NCI-H1436 (cell line): ENCODE measurements at places on chromosomes 5 and 9.

- DNase-seq = no peak
Measured at GRCh38 chr9:27085456-27085855, 23.6 kb upstream of the TEK start.

DNA sequence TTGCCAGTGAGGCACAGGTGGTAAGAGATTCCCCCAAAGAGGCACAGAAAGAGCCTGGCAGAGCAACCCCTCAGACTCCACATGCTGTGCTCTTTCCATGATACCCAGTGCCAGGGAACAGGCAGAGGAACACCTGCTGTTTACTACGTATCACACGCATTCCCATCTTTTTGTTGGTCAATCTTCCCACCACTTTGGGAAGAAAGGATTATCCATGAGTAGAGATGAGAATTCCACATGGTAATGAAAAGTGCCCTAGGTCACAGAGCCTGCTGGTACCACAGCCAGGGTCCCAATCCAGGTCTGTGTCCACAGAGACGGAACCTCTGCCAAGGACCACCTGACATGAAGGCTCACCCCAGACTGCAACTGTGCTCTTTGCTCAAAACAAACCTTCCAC, 86.6 kb downstream of the LHFPL2 start:
- DNase-seq = no peak

DNA sequence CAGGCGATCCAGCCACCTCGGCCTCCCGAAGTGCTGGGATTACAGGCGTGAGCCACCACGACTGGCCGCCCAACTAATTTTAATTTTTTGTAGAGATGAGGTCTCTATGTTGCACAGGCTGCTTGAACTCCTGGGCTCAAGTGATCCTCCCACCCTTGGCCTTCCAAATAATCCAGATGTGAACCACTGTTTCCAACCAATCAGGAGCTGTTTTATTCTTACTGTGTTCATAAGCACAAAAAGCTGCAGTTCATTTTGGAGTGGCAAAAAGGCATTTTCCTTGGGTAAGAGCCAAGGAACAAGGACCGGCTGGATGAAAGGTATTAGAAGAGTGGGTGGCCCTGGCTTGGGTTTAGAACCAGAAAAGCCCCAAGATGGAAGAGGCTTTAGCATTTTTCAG, 5.2 kb upstream of the SLC27A4 start:
- no peak for DNase-seq

GRCh38 chr9:132901858-132902831, 23.4 kb downstream of the SPACA9 start:
- DNase-seq = peak; percentile 44

- DNase-seq = no peak
Measured at GRCh38 chr9:5820425-5820824, 12.5 kb downstream of the ERMP1 start.

DNA sequence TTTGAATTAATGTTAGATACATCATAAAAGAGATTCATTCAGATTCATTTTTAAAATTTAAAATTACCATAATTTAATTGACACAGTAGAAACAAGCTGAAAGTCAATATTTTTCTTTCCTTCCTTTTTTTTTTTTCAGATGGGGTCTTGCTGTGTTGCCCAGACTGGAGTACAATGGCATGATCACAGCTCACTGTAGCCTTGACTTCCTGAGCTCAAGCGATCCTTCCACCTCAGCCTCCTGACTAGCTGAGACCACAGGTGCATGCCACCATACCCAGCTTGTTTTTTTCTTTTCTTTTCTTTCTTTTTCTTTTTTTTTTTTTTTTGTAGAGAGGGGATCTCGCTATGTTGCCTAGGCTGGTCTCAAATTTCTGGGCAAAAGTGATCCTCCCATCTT, 131.6 kb upstream of the TBCA start:
- DNase-seq = no peak

GRCh38 chr5:135476615-135477581, 24.7 kb upstream of the TIFAB start:
- DNase-seq = no peak

DNA sequence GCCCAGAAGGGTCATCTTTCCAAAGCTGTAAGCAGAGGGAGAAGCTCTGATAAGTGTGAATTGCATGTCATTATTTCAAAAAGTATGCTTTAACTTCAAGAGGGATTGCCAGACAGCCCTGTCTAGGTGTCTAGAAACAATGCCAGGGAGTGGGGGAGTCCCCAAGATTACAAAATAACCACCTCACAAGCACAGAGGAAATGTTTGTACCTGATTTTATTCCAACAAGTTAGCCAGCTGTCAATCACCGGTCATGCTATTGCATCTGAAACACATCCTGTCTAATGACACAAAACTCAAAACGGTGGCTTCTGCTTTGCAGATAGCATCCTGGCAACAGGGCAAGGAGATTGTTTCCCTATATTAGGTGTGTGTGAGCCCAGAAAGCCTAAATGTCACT, 154.2 kb upstream of the WWC1 start:
- DNase-seq = no peak

GRCh38 chr5:81820318-81820636, 69.4 kb upstream of the SSBP2 start:
- DNase-seq = no peak

DNA sequence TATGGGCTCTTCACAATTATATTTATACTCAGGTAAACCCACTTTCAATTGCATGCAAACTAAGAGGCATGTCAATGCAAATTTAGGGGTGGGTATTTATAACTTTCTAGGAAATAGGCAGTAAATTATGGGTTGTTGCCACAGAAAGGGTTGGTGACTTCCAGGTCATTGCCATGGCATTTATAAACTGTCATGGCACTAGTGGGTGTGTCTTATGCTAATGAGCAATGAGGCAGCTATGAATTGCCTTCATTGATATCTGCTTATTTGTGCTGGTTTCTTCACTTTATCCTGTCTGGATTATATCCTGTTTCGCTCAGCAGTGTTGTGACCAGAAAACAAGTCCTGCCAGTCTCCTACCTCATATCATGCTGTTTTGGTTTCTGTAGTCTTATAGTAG, 597.3 kb upstream of the DAB2 start:
- no peak for DNase-seq

GRCh38 chr5:61670941-61671340, 338.9 kb downstream of the ZSWIM6 start:
- DNase-seq = peak; percentile 63

DNA sequence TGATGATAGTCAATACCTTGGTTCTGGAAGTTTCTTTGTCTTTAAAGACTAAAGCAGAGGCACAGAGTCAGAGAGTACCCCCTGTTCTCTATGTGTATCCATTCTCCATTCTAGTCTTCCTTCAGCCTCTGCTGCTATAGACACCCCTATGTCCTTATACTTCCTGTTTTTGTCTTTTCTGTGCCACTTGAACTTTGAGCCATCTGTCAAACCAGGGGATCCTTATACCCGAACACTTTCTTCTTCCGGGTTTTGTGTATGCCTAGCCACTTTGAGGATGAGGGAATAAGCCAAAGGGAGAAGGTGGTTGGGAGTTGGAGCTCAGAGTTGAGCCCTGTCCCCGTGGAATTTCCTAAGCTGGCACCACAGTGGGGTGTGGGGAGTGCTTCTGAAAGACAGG, 61.1 kb upstream of the IL6ST start:
- DNase-seq = no peak

- DNase-seq = no peak
Measured at GRCh38 chr5:175681045-175681967, 23.4 kb downstream of the HRH2 start.

- no peak for DNase-seq
Measured at GRCh38 chr5:179816401-179816795, 4.3 kb upstream of the SQSTM1 start.

DNA sequence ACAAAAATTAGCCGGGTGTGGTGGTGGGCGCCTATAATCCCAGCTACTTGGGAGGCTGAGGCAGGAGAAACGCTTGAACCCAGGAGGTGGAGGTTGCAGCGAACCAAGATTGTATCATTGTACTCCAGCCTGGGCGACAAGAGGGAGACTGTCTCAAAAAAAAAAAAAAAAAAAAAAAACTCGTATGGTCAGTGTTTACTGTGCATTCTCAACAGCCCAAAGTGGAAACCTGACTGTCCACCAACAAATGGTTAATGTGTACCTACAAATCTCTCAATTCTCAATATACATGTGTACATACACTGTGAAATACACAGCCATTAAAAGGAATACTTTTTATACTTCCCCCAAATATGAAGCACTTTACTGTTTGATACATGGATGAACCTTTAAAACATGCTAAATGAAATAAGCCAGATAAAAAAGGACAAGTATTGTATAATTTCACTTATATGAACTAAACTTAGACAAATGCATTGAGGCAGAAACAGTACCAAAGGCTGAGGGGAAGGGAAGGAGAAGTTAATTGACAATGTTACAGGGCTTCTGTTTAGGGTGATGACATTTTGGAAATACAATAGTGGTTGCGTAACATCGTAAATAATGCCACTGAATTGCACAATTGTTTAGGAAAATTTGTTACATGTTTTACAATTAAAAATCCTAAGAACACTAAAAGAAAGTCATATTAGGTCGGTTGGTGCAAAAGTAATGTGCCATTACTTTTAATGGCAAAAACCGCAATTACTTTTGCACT, 16.5 kb downstream of the DNAJA1 start:
- no peak for DNase-seq

DNA sequence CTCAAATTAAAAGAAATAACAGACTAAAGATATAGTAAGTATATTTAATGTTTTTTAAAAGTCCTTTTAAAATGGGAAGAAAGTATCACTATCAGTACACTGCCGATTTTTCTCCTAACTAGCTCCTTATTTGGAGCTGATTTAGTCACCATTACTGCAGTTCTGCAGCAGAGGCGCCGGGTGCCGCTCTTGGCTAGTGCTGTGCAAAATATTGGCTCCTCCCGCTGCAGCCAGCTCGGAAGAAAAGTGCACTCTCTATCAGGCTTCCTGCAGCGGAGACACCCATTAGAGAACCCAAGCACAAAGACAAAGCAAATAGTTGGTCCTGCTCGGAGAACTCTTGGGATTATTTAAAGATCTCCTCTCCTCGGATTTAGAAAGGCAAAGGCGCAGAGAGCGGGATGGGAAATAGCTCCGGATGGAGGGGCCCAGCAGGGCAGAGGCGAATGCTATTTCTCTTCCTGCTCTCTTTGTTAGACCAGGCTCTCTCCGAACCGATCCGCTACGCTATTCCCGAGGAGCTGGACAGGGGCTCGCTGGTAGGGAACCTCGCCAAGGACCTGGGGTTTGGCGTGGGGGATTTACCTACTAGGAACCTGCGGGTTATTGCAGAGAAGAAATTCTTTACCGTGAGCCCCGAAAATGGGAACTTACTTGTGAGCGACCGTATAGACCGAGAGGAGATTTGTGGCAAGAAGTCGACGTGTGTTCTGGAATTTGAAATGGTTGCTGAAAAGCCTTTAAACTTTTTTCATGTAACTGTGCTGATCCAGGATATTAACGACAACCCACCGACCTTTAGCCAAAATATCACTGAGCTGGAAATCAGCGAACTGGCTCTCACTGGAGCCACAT, at the start of gene PCDHGB3:
TSS of gene PCDHGB3 (plus strand) at position 249 of the 855 bp plus-strand sequence. CDS start at position 402, 153 bp downstream.
- no peak for DNase-seq

DNA sequence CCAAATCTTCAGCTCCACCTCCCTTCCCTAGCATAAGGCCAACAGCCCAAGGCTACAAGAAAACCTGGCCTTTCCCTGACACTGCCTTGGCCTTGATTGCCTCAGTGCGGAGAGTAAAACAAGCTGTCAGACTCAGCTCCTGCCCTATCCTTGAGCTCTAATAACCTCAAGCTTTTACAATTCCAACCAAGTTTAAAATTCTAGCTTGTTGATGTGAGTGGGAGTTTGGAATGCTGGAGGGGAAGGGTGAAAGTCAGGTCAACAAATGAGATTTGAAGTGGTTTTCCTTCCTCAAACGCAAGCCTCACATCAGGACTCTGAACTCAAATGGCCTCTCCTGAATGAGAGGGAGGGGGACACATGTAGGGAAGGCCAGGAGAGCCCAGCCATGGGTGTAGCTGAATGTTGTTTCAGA, 197.0 kb upstream of the VLDLR start:
- DNase-seq = no peak

GRCh38 chr5:151490627-151491026, 43.2 kb downstream of the SLC36A1 start:
- no peak for DNase-seq

GRCh38 chr5:95068289-95068910, 216.5 kb downstream of the MCTP1 start:
- no peak for DNase-seq

- DNase-seq = no peak
Measured at GRCh38 chr5:137737349-137738131, 1.7 kb upstream of the KLHL3 start.

DNA sequence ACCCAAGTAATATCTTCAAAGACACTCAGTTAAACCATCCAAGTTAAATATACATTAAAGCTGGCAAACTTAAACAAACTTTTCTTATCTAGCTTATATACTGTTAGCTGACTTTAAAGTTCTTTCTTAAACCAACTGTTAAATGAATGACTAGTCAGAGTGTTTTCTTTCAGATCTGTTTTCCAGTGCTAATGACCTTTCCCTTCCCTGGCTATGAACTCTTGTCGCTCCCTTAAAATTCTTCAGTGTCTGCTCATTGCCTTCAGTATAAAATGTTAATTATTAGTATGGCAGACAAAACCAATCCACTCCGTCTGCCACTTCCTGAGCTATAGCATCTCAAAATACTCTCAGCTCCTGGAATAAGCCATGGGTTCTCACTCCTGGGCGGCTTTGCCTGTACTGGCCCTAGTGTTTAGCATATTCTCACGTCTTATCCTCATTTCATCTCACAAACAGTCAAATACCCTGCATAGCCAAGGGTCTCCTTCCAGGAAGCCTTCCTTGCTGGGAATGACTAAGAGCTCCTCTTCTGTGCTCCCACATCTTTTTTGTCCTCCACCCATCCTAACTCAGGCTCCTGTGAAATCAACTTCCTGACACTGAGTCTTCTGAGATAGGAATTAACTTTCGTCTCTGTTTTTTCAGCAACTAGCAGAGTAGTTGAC, 87.7 kb downstream of the VCAN start:
- DNase-seq = no peak

DNA sequence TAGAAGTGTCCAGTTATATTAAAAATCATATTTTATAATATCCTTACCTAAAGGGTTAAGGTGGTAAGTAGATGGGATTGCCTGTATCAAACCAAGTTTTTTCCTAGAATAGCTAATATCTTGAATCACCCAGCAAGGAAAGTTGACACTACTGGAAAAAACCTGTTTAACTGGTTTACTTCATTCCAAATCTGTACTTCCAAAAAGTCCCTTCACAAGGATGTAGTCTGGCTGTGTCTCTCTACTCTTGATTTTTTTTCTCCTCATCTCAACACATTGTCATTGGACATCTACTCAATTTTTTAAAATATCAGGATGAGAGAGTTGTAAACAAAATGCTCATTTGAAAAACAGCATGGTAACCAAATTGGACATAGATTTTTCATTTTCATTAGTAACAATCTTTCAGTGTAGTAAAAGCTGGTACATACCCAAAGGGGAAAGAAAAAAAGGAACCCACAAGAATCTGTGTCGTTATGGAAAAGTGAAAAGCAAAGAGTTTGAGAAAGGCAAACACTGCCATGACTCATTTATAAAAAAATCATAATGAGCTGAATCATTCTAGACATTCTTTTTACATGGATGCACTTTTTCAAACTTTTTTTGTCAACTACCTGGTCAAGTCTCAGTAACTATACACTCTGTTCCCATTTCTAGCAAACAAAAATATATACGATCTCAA, 173.5 kb downstream of the GLIS3 start:
- no peak for DNase-seq

GRCh38 chr9:134787601-134788531, 92.7 kb upstream of the FCN2 start:
- no peak for DNase-seq
